ENCODE measurements at places on chromosomes 5 and 9. TPM values are rescaled to one million over a fixed set of nuclear protein-coding genes. Genes with fewer than 3 reads are reported as not detected.

Gene GLIPR2
- 24.3 TPM for total RNA-seq

Gene SECISBP2
- 110 TPM for total RNA-seq

Gene GDA
- not detected for total RNA-seq

Gene PCDHGA5
- total RNA-seq = 4.6 TPM

Gene APC
- 36.1 TPM for total RNA-seq

Gene IDNK
- 8.1 TPM for total RNA-seq

Gene LRRC26
- total RNA-seq = not detected

Gene GALT
- 76.5 TPM for total RNA-seq

Gene FOXD4L6
- total RNA-seq = not detected

Gene GRXCR2
- total RNA-seq = not detected

Gene EQTN
- not detected for total RNA-seq

Gene FCN1
- total RNA-seq = 2.3 TPM

Gene ENHO
- not detected for total RNA-seq

Gene ZNF483
- total RNA-seq = 34.9 TPM

Gene PKD2L2
- total RNA-seq = not detected

Gene ERAP2
- 12.8 TPM for total RNA-seq

Gene CKMT2
- total RNA-seq = 9.7 TPM

Gene TICAM2
- total RNA-seq = 1.1 TPM

Gene PTPA
- 107 TPM for total RNA-seq

Gene TRPM3
- total RNA-seq = 6.5 TPM

Gene DMRTA1
- total RNA-seq = 4.5 TPM

Gene NR6A1
- total RNA-seq = 18.3 TPM

Gene ORM2
- not detected for total RNA-seq

Gene PCDHGA4
- 3.8 TPM for total RNA-seq

Gene CDH6
- total RNA-seq = 2.2 TPM

Gene NMUR2
- 0.59 TPM for total RNA-seq

Gene NRG2
- 2.1 TPM for total RNA-seq

Gene SKIC3
- total RNA-seq = 91.9 TPM

Gene HAVCR2
- 2.2 TPM for total RNA-seq

Gene HEMGN
- not detected for total RNA-seq
